ENCODE measurements at places on chromosomes 4 and X.

DNA sequence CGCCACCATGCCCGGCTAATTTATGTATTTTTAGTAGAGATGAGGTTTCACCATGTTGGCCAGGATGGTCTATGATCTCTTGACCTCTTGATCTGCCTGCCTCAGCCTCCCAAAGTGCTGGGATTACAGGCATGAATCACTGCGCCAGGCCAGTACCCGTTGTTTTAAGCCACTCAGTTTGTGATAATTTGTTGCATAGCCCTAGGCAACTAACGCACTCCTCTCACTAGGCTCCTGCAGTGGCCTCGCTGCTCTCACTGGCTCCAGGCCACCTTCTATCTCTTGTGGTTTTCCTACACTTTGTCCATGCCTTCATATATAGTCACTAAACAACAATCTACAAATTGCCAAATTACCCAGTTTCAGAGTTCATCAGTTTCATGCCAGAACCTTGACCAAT, 58.1 kb downstream of the DCHS2 start:
- DNase-seq, result no peak

DNA sequence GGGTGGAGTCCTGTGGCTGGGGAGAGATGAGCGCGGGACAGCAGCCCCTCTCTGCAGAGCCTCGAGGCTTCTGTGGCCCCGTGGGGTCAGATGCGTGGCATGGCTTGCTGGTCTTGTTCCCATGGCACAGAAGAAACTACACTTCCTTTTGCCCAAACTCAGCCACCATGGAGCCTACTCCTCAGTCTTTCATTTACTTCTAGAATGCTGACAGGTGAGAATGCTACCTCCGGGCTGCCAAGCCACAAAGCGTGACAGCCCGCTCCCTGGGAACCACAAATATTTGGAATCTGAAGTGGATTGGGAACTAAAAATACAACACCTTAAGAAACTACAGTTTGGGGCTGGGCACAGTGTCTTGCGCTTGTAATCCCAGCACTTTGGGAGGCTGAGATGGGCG, 98.0 kb downstream of the TRAPPC11 start:
- no peak for DNase-seq

GRCh38 chr4:74884266-74884665, 48.6 kb upstream of the PARM1 start:
- no peak for DNase-seq

DNA sequence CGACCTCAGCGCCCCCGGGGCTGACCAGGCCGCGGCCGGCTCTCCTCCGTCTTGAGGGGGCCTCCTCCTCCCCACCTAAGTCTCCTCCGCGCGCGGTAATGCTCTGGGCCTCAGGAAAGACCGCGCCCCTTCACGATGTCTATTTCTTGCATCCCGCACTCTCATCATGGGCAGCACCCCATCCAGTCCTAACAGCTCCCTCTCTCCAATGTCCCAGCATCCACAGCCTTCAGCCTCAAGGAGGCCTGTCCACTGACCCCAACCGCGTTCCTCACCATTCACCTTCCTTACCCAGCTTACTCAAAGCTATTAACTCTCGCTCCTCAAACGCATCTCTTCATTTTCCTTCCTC, 77.5 kb downstream of the MAGED4 start:
- no peak for DNase-seq

GRCh38 chrX:105823092-105823455, 735 bp downstream of the NRK start:
- no peak for DNase-seq

- DNase-seq, result no peak
Observed at GRCh38 chr4:98515470-98515809, 143.0 kb downstream of the TSPAN5 start.

- no peak for DNase-seq
Observed at GRCh38 chr4:75922588-75922987, 18.2 kb downstream of the NAAA start.

DNA sequence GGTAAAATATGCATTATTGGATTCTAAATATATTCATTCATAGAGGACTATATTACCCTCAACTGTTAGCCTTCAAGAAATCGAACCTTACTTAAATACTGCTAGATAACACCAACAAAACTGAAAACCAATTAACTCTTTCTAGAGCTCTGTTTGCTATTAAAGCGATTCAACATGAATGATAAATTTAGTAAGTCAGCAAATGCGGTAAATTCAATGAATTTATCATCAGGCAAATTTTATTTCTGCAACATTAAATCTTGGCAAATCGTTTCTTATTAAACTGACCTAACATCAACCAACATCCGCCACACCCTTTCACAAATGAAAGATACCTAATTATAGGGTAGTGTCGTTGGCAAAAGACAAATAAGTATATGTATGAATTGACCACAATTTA, 26.4 kb upstream of the HELT start:
- no peak for DNase-seq

DNA sequence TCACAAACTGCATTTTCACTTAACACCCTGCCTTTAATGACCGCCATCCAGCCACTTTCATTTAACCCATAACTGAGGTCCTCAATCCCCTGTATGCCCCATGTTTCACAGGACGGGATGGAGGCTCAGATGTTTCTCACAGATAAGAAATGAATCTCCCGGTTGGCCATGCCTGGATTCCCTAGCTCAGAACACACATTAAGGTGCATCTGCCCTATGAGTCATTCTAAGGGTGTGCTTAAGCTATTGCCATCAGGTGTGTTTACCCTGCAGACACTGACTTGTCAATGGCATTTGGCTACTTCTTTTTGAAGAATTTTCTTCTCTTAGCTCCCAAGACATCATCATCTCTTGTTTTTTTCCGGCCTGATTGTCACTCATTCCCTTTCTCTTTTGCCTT, 222.6 kb upstream of the SMIM31 start:
- no peak for DNase-seq

DNA sequence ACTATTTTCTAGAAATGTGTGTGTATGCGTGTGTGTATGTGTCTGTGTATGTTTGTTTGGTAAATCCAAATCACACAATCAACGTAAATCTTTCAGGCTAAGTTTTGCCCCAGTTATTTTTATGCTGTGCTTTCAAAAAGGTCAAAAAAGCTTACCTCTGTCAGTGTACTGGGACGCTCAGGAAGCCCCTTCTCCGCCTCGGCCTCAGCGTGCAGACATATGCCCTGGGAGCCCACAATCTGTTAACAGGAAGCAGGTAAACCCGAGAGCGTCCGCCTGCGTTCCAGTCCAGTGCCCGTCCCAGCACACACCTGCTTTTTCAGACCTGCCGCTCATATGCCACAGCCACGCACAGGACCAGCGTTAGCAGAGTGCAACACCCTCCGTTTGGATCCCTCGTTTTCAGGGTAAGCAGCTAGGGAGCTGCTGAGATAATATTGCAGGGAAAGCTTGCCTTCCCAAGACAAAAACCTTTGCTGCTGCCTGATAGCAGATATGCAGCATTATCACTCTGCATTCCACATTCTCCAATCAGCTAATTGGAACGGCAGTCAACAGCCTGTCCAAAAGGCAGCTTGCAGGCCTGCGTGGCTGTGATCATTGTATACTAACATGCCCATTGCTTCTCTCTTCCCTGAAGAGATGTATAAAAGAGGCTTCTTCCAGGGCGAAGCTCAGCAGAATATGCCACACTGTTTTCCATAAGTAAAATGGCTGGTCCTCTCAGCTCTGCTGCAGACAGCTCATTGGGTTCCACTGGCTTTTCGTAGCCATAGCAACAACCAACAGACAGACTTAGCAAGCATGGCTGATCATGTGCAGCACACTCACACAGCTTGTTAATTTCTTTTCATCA, at the start of gene SORBS2:
SORBS2 (minus strand) TSS at position 686 of the 856 bp plus-strand sequence. CDS start 121,623 bp downstream, outside the sequence.
- DNase-seq, result no peak

All from Panc1 (cell line).